ENCODE measurements at places on chromosomes 16 and 17. TPM values are rescaled to one million over a fixed set of nuclear protein-coding genes. Genes with fewer than 3 reads are reported as not detected.

Gene CDK5R1
- total RNA-seq = 6.3 TPM

Gene ARHGDIG
- total RNA-seq = 1.0 TPM

Gene TXNDC11
- total RNA-seq = 14.1 TPM

Gene CLEC3A
- total RNA-seq = not detected

Gene TAX1BP3
- total RNA-seq = 31.3 TPM

Gene NRN1L
- total RNA-seq = 1.0 TPM

Gene TAC4
- total RNA-seq = 2.1 TPM

Data from skeletal muscle tissue (tissue), 5 donors.